ENCODE measurements at places on chromosomes 7 and 10.
A peak's percentile ranks its signal among the peaks of the same experiment; 100 is the strongest.

DNA sequence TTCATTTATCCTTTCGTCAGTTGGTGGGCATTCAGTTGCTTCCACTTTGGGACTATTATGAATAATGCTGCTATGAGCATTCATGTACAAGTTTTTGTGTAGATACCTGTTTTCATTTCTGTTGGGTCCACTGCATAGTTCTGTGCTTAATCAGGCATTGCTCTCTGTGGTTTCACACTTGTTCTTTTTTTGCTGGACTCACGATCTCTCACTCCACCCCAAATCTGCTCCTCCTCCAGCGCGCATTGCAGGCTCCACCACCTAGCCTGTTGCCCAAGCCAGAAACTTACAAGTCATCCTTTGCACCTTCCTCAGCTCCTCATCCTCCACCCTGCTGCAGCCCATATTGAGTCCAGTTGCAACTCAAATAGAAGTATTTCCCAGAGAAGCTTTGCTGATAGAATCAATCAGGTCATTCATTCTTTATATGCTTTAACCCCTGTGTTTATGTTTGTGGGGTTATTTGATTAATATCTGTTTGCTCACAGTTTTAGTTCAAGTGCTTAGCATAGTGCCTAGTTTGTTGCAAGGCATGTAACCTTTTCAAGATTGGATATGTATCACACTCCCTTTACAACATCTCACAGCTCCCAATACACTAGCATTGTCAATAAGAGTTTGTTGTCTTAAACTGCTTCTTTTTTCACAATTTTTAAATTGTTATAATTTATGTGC is 16.6 kb upstream of the AFAP1L2 start:
- no peak for DNase-seq

DNA sequence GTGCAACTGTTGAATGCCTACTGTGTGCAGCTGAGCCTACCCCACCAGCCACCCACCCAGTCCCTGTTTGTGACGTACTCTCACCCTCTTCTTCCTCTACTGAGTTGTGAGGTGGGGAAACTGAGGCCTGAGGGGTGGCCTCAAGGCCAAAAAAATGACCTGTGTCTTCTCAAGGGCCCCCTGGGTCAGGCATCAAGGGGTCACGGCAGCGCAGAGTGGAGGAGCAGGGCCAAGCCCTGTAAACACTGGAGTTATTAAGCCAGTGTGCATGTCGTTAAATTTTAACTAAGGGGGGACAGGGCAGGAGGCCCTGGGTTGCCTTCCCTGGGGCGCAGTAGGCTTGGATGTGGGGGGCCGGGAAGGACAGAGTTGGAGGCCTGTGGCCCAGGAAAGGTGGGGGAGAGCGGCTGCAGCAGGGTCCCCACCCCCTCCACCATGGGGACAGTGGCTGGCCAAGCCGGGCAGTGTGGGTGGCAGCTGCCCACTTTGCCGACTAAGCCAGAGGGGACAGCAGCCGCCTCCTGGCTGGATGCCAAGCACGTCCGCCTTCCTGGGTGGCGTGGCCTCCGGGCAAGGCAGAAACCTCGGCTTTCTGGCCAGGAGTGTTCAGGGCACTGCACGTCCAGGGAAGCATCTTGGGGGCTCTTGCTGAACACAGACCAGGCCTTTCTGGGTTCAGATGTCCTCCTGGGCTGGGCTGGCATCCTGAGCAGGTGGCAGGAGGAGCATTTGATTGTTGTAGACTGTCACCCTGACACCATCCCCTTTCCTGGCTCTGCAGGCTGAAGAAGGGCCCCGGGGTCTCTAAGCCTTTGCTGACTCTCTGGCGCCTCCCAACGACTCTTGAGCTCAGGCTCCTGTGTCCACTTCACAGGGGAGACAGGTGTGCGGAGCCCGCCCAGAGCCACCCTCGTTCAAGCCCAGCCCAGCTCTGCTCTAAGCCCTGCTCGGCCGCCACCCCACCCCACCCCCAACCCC is 1.9 kb downstream of the SLC29A4 start:
- DNase-seq = no peak

- no peak for DNase-seq
These were observed 182.6 kb upstream of the FEZF1 start for GRCh38 chr7:122487131-122487530.

DNA sequence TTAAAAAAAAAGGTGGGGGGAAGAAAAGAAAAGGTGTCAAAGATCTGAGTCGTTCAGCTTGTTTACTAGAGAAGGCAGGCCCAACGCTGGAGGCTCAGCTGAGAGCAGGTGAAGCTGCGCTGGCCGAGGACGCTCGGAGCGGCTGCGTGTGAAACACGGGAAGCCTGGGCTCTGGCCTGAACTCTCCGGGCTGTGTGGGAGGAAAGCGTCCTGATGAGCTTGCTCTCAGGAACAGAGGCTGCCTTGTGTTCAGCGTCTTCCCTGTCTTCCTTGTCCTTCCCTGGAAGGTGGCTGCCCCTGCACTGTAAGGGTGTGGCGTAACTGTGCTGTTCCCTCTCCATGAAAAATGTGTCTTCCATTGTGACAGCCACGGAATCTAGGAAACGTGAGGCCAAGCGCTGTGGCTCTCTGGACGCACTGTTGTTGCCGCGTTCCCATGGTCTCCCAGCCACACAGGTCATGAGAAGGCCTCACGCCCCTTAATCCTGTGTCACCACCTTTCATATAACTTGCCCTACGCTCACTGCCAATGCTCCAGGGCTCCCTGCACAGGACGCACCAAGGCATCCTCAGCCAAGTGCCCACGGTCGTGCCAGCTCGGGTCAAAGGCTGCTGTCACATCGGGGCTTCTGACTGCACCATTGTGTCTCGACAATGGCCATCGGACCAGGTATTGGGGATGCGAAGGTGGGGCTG is 15.8 kb downstream of the IL15RA start:
- no peak for DNase-seq

GRCh38 chr10:132274581-132274980 is 33.2 kb downstream of the STK32C start:
- no peak for DNase-seq

DNA sequence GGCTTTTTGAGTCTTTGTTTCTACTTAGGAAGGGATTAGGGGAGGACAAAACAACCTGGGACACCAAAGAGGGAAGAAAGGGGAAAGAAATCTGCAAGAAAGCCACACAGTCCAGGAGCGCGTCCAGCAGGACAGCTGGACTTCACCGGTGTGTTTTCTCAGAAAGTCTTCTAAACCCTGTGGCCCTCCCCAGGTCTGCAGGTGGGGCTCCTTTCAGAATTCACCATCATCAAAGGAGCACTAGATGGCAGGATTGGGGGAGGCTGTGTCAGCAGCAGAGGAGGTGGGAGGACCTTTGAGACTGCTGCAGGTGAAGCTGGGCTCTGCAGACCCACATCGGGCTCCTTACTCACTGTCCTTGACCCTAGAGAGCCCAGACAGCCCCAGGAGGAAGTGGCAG is 13.9 kb upstream of the DRGX start:
- no peak for DNase-seq

- DNase-seq = no peak
These were observed 40.8 kb upstream of the PFKFB3 start for GRCh38 chr10:6161921-6162320.

DNA sequence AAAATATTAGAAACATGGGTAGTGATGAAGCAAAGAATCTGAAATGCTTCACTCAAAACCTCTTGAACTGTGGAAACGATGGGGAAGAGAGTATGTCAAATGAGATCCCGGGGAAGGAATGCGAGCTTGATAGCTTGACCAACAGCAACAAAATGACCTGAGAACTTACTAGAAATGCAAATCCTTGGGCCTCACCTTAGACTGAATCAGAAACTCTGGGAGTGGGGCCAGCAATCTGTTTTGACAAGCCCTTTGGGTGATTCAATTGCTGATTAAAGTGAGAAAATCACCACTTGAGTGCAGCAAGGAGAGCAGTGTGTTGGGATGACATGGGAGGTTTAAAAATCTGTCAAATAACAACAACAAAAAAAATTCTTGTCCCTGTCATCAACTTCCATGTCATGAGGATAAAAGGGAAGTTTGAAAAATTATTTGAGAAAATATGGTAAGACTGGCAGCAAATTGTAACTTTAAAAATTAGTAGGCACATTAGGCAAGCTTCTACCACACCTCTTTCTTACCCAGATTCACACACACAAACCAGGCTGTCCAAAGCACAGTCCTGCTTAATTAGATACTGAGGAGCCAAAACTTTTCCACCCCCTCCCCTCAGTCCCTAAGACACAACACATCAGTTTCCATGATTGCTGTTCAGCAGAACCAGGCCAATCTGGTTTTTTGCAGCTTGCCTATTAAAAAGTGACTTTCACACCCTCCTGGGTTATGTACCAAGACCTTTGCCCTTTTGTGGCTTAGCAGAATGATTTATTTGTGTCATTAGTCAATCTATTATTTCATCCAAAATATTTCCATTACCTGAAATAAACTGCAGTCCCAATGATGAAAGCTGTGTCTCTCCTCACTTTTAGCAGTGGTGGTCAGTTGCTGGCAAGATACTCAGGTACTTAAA is 15.6 kb downstream of the CALCR start:
- DNase-seq = no peak

DNA sequence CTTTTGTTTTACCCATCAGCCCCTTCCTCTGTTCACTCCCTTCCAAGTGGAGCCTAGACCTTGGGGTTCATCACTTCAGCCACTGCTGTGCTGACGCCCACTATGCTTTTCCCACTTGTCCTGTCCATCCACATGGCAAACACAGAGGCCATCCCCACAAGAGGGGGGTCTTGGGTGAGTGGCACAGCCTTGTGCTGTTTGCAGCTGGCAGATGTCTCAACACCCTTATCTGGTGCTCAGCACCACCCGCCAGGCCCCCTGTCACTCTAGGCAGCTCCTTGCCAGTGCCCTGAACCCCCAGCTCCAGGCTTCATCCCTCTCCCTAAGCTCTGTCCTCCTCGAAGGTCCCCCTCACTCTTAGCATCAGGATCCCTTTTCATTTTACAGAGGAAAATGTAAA is 13.1 kb downstream of the BLVRA start:
- DNase-seq = no peak

GRCh38 chr7:82105463-82105862 is 335.6 kb upstream of the HGF start:
- DNase-seq = no peak

GRCh38 chr7:144527051-144527471 is 123.6 kb upstream of the NOBOX start:
- no peak for DNase-seq

DNA sequence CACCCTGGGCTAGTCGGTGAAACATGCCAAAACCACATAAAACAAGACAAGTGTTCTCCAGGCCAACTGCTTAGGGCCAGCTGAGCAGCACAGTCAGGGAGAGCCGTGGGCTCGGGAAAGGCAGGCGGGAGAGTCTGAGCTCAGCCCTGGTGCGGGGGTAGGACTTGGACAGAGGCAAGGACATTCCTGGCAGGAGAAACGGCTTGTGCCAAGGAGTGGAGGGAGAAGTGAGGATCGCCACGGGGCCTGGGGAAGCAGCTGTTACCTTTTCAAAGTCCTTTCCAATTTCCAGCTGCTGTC is 4.2 kb downstream of the ELN start:
- no peak for DNase-seq

DNA sequence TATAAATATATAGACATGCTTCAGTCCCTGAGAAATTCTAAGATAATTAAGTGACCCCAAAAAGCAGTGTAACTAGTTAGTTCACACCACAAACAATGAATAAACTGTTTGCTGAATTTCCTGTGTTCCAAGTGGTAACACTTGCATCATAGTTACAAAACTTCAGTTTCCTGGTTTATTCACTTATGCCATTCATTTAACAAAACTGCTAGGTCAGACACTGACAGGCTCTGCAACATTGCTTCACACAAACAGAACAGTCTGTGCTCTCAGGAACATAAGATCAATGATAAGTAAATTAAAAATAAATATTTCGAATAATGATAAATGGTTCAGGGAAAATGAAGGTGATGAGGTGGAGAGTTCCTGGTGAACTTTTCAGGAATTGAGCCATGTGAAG is 133.3 kb upstream of the NAMPT start:
- DNase-seq = no peak

DNA sequence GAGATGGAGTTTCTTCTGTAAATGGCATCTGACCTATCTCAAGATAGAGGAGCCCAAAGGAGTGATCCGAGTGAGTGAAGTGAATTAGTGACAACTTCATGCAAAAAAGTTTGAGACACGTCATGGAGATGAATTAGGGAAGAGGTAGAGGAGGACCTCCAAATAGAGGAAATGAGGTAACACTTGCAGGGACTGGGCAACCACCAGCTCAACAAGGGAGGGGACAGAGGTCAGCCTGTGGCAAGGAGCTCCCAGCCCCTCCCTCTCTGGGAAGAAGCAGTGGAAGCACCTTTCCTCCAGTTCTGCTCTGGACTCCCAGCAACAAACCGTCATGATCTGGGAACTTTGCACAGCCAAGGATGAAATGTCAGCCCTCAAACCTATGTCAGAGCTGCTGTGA is 83.5 kb upstream of the IKZF1 start:
- DNase-seq = no peak

DNA sequence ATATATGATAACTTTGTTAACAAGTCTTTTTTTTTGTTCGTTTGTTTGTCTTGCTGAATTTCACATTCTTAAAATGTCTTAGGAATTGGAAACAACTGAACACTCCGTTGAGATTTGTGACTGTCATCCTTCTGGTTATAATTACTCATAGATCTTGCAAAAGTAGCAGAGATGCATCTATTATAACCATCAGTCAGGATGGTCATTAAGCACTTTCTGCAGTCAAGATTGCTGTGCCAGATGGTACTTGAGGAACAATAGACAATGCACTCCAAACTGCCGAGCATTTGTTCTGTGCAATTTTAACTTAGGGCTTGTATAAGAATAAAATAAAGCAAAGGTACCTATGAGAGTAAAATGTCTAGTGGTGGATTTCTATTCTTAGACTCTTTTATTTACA is 710.1 kb upstream of the KCND2 start:
- DNase-seq = no peak

DNA sequence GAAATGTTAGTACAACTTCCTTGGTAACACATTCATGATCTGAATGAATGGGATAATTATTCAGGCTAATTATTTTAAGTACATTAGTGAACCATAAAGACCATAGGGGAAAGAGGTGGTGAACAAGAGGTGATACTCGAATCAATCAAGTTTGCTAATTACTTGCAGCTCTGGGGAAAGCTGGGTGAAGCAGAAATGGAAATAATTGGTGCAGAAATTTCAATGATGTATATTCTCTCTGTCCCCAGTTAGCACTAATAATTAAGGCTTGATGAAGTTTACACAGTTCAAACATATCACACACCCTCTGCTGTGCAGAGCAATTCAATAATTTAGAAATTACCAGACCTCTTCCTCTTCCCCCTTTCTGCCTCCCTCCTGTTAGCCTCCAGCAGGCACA is 49.4 kb upstream of the OPALIN start:
- no peak for DNase-seq

GRCh38 chr7:104524853-104525252 is 196.4 kb downstream of the LHFPL3 start:
- DNase-seq = no peak

- no peak for DNase-seq
These were observed 6.0 kb downstream of the EGFR start for GRCh38 chr7:55024776-55025175.

- DNase-seq = peak; percentile 57
These were observed at the start of gene MDFIC for GRCh38 chr7:114922026-114922651. Gene MDFIC (plus strand): TSS chr7:114922094. CDS start chr7:114923034, 940 bp downstream.

- DNase-seq = no peak
These were observed 46.7 kb upstream of the PDZD8 start for GRCh38 chr10:117421985-117422384.

- no peak for DNase-seq
These were observed 41.5 kb downstream of the CYP17A1 start for GRCh38 chr10:102795453-102796406.

- no peak for DNase-seq
These were observed 587.3 kb downstream of the DNAJB6 start for GRCh38 chr7:157923903-157924630.

- no peak for DNase-seq
These were observed 524 bp upstream of the FUOM start for GRCh38 chr10:133358162-133358924.

All from stimulated activated CD4-positive, alpha-beta T cell treated with anti-CD3 and anti-CD28 coated beads, TNF-alpha, amount 100 ng/mL, for 4 hours (primary cell).